GM04504 (cell line): ENCODE measurements at places on chromosomes 7 and 10.

DNA sequence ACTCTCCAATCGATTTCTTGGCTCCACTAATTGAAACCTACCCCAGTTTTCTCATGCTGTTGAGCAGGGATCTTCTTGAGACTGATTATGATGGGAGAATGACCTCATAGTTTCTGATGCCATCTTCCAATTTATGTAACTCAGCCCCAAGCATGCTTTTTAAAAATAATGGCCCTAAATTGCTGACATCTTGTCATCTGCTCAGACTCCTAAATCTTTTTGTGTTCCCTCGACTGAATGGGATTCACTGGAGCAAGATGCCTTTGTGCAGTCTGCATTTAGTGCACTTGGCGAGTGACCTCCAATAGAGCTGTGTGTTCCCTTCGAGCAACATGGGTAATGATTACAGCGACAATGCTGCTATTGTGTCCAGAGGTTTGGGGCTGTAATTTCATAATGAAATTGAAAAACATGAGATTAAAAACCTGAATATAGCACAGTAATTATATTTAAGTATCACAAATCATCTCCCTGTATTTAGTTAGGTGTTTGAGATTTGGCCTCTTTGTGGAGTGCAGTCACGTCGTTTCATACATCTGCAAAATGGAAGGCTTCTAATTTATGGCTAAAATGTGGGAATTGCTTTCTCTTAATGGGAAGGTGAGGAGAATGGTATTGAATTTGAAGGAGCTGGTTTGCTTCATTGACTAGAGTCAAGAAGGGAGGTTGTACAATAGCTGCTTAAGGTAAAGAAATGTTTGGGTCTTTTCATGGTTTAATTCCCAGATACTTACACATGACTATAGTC lies 192.9 kb downstream of the AUTS2 start:
- DNase-seq = no peak

DNA sequence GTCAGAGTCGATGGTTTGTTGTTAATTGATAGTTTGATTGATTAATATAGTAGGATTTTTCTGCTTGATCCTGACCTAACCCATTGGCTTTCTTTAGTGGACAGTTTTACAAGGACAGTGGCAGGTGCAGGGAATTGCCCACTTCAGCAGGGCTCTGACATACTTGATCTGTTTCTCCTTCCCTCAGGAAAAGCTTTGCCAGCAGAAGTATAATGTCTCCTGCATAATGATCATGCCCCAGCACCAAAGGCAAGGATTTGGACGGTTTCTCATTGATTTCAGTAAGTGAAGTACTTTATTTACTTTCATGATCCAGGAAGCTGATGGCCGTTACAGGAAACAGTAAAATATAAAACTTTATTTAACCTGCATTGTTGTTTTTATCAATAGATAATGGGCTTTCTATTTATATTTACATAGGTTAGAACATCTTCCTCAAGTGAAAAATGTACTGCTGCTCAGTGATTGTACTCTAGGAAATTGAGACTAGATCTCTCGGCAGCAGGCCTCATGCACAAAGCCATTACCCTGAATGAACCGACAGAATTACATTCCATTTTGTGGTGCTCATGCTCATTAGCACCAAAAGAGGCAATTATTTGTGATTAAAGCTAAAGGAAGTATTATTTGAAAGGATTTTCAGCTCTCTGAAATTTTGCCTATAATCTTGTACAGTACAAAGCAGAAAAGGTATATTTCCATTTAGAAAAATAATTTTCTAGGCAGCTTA lies 122.5 kb upstream of the SAMD8 start:
- no peak for DNase-seq

GRCh38 chr10:124294811-124295770 lies 123.6 kb downstream of the OAT start:
- no peak for DNase-seq

DNA sequence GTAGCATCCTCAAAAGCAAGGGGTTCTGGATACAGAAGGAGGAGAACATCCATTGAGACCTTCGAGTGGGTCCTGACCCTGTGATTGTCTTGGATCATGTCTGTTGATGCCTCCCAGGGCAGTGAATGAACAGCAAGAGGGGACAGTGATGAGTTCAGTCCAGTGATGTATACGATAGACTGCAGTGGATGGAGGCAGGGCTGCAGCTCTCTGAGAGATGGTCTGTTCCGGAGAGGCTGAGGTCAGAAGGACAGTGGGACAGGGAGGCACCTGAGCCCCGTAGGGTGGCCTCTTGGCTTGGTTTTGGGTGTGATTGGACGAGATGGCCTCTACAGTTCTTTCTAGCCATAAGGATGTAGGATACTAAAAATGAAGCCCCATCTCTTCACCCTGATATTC lies 280.4 kb downstream of the CAMK1D start:
- no peak for DNase-seq

GRCh38 chr10:4684434-4684833 lies 141.6 kb upstream of the AKR1E2 start:
- no peak for DNase-seq

DNA sequence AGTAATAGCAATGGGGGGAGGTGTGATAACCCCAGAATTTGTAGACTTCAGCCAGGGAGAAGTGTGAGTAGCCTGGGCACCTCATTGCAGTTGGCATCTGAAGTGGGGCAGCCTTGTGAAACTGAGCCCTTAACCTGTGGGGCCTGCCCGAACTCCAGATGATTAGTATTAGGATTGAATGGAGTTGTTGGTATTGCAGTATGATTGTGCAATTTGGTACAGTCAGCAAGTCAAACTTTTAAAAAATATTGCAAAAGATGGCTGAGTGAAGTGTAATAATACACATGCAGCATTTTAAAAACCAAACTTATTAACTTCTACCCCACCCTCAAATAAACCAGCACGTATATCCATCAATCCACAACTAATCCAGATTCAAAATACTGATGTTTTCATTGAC lies 9.3 kb downstream of the RBM33 start:
- peak; percentile 44 for DNase-seq

DNA sequence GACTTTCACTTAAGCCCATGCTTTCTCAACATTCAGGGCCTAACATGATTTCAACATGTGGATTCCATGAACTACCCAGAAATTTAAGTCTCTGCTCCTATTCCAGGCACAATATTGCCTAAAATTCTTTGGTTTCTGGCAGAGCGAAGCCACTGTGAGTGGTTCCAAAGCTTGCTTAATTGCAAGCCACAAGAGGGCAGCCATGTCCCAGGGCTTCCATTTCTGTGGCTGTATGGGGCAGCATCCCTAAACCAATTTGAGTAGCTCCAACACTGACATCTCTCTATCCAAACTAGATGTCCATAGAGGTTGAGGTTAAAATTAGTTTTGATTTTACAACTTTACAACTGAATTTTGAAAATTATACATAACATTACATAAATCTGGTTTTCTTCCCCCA lies 56.3 kb upstream of the MDFIC start:
- peak; percentile 46 for DNase-seq

- DNase-seq = no peak
Measured at GRCh38 chr10:129199826-129200225, 267.2 kb upstream of the MGMT start.

GRCh38 chr7:55191926-55192692 lies 173.0 kb upstream of the LANCL2 start:
- no peak for DNase-seq

GRCh38 chr7:973312-973711 lies 2.0 kb downstream of the COX19 start:
- no peak for DNase-seq

DNA sequence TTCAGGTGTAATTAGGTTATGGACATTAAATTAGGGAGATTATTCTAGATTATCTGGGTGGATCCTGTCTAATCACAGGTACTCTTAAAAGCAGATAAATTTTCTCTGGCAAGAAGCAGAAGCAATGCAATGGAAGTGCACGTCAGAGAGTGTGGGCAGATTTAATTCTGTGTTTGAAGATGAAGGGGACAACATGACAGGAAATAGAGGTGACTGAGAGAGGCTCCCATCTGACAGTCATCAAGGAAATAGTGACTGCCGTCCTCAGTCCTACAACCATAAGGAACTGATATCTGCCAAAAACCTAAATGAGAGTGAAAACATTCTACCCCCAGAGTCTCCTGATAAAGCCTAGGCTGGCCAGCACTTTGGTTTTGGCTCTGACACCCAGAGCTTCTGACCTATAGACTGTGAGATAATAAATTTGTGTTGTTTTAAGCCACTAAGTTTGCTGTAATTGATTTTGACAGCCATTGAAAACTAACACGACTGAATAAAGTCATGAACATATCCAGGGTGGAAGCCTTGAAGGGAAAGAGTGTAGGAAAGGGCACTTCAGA lies 30.5 kb upstream of the DDX50 start:
- DNase-seq = no peak

- DNase-seq = no peak
Measured at GRCh38 chr10:48890888-48891850, 48.5 kb downstream of the LRRC18 start.

- DNase-seq = no peak
Measured at GRCh38 chr7:25847336-25848070, 304.5 kb upstream of the NFE2L3 start.

DNA sequence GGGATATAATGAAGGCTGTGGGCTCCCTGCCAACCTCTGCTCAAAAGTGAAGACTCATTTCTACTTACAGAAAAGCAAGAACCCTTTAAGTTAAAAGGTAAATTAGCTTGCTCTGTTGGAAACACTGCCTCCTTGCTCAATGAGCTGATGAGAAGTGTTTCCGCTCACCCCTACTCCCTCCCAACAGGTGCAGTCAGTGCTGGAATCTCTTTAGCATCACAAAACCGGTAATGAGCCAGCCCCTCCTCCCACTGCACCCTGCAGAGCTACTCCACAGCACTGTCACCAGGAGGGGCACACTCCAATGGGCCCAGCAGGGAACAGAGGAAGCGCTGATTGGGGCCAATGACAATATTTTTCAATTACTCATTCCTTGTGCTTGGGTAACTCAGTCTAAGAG lies 262.5 kb downstream of the TCERG1L start:
- DNase-seq = no peak

GRCh38 chr7:155191901-155192478 lies 105.7 kb upstream of the INSIG1 start:
- no peak for DNase-seq

DNA sequence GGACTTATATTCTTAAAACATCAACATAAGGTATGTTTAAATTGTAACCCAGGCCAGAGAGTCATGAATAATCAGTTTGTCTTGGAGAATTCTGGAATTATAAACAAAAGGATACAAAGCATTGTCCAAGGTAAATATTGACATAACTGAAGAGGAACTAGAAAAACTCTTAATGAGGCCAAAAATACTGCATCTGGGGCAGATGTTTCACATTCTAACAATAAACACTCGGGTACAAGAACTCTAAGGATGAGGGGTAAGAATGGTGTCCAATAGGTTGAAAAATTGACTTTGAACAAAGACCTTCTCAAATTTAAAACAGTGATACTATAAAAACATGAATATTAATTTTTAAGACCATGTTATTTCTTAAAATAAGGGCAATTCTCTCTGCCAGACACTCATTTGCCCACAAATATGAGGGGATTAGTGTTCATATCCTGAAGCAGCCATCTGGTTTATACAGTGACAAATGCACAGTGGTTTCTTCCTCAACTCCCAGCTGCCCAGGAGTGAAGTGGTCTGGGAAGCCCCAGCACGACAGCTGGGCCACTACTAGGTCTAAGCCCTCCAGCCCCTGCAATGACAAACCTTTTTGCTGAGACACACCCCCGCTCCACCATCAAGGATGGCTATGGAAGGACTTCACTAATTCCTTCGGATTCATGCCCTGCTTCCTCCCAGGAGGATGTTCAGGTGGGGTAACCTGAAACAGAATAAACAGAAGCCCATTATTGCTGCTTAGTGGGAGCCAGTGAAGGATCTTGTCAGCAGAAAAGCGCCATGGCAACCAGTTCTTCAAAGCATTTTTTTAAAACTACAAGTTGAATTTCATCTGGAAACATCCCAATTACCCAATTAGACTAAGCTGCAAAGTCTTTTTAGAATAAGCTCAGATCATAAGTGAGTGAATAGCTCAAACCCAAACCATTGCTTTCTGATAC lies 107.5 kb upstream of the ARID5B start:
- DNase-seq = no peak

DNA sequence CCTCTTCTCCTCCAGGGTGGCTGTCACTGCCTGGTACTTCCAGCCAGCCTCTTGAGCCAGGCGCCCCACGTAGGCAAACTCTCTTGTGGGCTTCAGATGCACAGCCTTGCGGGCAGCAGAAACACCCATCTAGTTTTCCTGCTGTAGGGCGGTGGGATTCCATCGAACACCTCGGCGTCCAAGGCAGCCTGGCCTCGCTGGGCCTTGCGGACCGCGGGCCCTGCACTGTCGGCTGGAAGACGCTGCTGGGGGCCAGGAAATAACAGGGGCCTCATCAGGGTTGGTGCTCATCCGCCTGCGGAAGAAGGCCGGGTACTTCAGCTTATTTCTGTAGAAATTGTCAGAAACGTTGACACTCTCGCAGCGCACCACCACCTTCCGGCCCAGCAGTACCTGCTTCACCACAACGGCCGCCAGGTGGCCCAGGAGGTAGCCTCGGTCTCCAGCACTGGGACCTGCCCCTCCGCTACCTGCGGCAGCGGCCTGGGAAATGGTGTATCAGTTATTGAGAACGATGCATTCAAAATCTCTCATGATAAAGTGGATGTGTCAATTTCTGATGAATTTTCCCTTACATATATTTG lies 61.1 kb downstream of the WDFY4 start:
- no peak for DNase-seq

DNA sequence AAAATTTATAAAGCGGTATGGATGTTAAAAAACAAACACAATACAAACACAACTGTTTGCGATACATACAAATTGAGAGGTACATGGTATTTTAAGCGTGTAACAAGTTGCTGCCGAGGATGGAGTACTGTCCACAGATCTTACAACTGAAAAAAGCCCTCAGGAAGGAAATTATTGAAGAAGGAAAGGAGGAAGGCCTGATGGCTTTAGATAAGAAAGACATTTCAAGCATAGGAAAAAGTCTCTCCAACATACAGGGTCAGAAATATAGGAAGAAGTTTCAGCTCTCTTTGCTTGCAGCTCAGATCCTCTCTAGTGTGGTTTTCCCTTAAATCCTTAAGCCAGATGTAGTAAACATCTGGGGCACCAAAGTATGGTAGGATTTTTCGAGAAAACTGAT lies 25.0 kb downstream of the RBM28 start:
- no peak for DNase-seq

GRCh38 chr10:25748509-25748908 lies 185.5 kb upstream of the MYO3A start:
- no peak for DNase-seq

GRCh38 chr7:137434530-137434929 lies 91.0 kb upstream of the PTN start:
- DNase-seq = no peak

- peak; percentile 2 for DNase-seq
Measured at GRCh38 chr7:158924956-158925355, 68.6 kb downstream of the DYNC2I1 start.

- DNase-seq = no peak
Measured at GRCh38 chr7:75663302-75663907, 75.3 kb downstream of the HIP1 start.

DNA sequence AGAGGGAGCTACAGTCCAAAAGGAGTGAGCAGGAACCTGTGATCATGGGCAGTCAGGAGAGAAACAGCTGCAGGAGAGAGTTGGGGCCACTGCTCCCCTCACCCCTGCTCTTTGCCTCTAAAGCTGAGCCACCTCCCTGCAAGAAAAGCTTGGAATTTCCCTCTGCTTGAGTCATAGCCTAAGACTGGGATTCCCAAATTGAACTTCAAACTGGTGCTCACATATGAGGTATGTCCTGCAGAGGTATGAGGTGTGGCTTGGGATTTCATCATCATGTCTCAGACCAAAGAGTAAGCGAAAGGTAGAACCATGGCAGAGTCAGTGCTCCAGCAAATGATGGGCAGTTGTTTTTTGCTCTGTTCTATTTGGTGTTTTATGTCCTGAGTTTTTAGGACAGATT lies 237.1 kb upstream of the NRP1 start:
- no peak for DNase-seq

GRCh38 chr7:46633200-46633599 lies 712.1 kb upstream of the IGFBP3 start:
- no peak for DNase-seq
